ENCODE measurements at places on chromosomes 6 and 20.

GRCh38 chr20:5316188-5317158 is at the start of gene PROKR2:
PROKR2 (minus strand) TSS chr20:5316954; CDS start chr20:5314369, 2,585 bp downstream.
- no peak for DNase-seq

DNA sequence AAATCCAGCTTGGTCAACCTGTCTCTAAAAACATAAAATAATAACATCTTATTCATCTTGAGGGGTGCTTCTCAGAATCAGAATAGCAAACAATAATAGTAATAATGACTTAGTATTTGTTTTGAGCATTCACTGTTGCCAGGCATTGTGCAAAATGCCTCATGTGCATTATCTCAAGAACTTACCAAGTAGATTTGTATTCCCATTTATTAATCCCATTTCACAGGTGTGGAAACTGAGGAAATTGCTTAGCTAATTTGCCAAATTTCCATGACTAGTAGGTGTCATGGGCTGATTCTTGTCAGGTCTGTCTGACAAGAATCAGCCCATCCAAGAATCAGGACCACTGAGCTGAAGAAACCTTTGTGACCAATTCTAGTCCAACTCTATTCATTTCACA is 5.5 kb downstream of the TTBK1 start:
- DNase-seq: no peak

DNA sequence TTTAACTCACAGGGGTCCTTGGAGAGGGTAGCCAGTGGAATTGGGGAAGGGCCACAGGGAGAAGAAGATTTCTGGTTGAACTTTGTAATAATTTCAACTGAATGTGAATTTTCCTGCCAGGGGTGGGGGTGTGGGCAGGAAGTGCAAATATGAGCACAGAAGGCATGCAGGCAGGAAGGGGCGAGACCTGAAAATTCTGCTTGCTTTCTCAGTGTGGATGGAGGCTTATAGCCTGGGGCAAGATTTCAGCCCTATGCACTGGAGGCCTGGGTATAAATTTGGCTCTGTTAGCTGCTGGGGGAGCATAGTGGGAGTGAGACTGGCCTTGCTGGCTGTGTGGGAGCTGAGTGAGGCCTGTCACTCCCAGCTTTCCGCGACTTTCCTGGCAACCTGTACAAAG is 54.4 kb downstream of the PERP start:
- no peak for DNase-seq

GRCh38 chr6:73860303-73860702 is 164.3 kb downstream of the CD109 start:
- DNase-seq: no peak

- DNase-seq: no peak
These were observed 14.6 kb downstream of the CD40 start for GRCh38 chr20:46132705-46133120.

- no peak for DNase-seq
These were observed 60.1 kb upstream of the BMP2 start for GRCh38 chr20:6707321-6707831.

GRCh38 chr6:43579171-43579570 is 3.2 kb downstream of the POLH start:
- DNase-seq: no peak

DNA sequence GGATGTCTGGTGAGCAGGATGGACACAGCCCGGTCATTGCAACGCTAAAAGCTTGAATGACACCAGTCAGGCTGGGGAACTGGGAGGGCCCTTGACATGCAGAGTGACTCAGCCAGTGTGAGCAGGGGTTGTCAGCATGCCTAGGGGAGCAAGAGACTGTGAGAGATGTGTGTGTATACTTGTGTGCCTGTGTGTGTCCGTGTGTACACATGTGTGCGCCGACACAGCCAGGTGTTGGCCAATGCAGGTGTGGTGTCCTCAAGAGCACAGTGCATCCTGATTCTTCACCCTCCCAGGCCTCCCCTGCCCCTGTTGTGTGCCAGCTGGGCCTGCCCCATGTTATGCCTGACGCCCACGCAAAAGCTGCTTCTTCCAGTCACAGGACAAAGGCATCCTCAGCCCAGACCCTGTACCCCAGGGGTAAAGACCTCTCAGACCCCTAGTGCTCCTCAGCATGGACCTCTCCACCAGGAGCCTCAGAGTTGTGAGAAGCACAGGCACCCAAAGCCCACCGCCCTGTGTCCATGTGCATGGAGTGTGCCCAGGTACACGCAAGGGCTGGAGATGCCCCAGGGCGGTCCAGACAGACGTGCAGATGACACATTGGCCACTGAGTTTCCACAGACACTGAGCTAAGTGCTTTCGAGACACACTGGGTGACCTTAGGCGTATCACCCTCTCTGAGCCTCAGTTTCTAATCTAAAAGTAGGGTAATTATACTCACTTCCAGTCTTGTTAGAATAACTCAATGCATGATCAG is 16.6 kb downstream of the NRSN2 start:
- no peak for DNase-seq

- peak; percentile 95 for DNase-seq
These were observed 3.4 kb downstream of the MED20 start for GRCh38 chr6:41917528-41917927.

DNA sequence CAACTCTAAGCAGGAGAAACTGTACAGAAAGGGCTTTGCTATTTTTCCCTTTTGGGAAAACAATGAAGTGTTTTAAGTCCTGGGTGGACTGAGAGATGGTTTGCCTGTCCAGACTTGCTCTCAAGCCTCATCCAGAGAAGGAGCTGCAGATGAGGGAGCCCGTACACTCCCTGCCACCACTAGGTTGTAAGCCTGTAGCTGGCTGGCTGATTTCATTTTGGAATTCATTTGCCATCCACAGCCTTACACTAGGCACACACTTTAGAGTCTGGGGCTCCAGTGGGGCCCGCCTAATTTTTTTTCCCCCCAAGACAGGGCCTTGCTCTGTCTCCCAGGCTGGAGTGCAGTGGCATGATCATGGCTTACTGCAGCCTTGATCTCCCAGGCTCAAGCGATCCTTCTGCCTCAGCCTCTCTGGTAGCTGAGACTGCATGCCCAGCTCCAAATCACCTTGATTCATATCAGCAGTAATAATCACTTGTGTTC is 28.4 kb downstream of the POFUT1 start:
- DNase-seq: no peak

DNA sequence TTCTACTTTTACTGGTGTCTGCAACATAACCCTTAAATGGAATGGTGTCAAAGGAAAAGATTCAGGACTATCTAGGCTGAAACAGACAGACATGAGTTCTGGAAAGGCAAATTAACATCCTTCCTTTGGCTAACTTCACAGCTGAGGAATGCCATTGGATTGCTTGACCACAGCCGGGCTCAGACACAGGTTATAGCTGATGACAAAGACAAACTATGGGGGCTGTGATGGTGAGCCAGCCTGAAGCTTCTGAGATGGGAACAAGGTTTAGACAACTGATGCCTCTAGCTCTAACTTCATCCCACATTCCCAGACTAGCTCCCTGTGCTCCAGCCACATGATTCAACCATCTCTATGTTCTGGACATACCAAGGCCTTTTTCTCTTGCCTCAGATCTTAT is 15.3 kb downstream of the POLR1C start:
- DNase-seq: no peak

DNA sequence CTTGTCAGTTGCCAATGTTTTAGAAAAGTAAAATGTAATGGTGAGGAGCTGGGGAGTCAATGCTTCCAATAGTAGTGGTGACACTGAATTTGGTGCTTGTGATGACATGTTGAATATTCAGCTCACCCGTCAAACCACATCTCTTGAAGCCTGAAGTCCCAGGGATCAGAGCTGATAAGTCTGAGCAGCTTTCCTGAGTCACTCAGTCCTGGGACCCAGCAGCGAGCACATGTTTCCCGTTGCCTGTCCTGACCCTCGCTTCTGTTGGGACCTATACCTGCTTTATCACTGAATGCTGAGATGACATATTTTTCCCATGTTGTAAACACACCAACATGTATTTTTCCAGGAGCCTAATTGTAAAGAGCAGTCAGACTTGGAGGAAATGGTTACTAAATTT is 693.6 kb downstream of the QKI start:
- DNase-seq: no peak

DNA sequence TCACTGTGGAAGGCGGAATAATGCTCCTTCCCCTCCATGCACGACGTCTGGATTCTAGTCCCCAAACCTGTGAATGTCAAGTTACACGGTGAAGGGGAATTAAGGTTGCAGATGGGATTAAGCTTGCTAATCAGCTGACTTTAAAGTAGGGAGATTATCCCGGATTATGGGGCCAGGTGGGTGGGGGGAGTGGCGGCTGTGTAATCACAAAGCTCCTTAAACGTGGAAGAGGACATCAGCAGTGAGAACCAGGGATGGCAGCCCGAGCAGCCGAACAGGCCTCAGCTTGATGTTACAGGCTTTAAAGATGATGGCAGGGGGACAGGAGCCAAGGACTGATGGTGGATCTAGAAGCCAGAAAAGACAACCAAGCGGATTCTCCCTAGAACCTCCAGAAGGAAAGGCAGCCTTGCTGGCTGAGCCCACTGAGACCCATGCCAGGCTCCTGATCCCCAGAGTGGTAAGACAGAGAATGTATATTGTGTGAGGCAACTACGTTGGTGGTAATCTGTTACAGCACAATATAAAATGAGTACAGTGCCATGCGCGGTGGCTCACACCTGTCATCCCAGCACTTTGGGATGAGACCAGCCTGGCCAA is 117.5 kb downstream of the SCML4 start:
- no peak for DNase-seq

GRCh38 chr6:57283106-57283505 is 34.3 kb upstream of the PRIM2 start:
- DNase-seq: no peak

DNA sequence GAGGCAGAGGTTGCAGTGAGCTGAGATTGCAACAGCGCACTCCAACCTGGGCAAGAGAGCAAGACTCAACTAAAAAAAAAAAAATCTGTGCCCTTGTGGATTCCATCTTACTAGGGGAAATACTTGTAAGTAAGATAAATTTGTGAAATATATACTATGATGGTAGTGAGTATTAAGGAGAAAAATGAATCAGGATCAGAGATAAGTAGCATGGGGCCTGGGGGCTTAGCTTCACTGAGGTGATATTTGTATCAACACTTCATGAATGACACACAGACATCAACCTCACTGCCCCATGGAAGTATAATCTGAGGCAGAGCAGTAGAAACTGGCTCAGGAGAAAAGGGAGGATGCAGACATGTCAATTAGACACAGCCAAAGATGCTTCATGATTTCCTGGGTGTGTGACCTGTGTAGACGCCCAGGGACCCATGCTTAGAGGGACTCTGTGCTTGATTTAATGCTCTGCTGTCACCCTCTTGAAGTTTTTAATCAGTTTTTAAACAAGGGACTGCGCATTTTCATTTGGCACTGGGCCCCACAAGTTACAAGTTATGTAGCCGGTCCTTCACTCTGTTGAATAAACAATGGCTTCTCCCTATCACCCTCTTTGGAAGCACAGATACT is 41.9 kb downstream of the PCNA start:
- no peak for DNase-seq

- DNase-seq: peak; percentile 64
These were observed 4.0 kb upstream of the ADGRF5 start for GRCh38 chr6:46925563-46926253.

GRCh38 chr6:20997143-20997769 is 463.0 kb downstream of the CDKAL1 start:
- DNase-seq: no peak

DNA sequence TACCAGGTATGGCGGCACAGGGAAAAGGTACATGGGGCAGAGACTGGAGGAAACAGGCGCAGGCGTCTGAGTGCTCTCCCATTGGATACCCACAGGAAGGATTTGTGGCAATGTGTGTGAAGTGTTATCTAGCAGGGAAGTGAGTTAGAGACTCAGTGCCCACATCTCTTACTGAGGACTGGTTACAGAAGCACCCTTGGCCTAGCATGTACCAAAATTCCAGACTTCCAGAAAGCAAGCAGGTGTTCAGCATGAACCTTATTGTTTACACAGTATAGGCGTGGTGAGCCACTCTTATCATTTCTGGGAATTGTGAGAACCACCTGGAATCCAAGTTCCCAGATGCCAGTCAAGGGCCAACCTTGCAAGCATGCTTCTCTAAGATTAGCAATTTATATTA is 14.2 kb downstream of the MANBAL start:
- no peak for DNase-seq

DNA sequence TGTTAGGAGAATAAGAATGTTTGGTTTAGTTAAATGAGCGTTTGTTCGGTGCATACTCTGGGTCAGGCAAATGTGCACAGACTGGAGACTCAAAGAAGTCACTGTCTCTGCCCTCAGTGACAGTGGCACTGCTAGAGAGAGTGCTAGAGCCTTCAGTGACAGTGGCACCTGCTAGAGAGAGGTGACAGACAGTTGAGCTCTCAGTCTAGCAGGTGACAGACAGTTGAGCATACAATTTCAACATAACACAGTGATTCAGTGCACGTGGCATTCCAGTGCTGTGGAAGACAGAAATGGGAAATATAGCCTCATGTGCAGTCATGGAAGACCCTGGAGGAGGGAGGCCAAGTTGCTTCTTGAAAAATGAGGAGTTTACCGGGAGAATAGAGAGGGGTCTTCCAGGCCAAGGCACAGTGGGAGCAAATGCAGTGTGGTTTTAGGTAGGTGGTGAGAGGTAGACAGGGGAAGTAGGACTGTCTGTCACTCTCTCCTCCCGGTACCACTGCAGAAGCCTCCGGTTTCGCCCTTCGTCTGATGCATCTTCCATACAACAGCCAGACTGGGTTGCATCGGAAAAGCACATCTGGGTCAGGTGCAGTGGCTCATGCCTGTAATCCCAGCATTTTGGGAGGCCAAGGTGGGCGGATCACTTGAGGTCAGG is 107.9 kb upstream of the CLDN20 start:
- DNase-seq: no peak

DNA sequence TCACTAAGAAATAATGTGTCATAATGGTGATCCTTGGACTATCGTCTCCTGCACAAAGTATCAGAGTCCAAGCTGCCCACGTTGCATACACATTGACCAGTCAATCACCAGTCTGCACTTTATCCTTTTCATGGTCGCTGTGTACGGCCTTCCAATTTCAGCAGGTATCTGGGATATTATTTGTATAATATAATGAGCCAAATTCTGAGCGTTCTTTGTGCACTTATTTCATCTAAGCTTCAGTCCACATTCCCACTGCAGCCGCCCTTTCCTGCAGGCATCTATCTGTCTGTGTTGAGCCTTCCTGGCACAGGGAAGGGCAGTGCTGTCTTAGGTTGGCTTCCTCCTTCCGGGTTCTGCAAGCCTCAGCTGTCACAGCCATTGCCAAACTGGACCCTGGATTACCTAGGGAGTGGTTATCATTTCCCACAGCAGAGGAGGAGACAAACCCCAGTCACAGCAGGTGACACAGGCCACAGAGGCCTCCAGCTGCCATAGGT is 174.3 kb downstream of the TTLL2 start:
- DNase-seq: no peak

DNA sequence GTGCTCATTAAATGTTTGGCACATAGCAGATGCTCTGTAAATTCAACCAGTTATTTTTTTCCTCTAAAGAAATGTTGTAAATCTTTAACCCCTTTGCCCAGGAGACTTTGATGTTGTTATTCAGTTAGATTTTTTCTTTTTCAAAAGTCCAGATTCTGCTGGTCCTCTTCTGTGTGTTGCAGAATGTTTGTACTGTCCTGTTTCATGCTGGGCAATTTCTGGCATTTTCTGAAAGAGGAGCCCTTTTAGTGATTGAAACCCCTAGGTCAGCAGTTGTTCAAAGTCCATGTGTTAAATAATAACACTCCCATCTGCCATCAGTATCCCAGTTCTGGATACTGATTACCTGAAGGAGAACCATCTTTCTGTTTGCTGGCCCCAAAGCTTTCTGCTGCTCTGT is 1.3 kb upstream of the SLC17A1 start:
- DNase-seq: no peak

GRCh38 chr6:39948199-39948791 is 14.0 kb upstream of the MOCS1 start:
- no peak for DNase-seq

Measured in HS-5 (cell line).